ENCODE measurements at places on chromosomes 1 and 21. TPM values are rescaled to one million over a fixed set of nuclear protein-coding genes. Genes with fewer than 3 reads are reported as not detected.

The PM20D1 gene
- 0.30 TPM for total RNA-seq

The KRTAP10-7 gene
- total RNA-seq: not detected

The CD58 gene
- 39.5 TPM for total RNA-seq

The KCNK2 gene
- total RNA-seq: not detected

The GBP4 gene
- total RNA-seq: 41.0 TPM

The VSIG8 gene
- total RNA-seq: 0.35 TPM

The ACTN2 gene
- total RNA-seq: 1.9 TPM

The ZNF695 gene
- not detected for total RNA-seq

The CDK18 gene
- total RNA-seq: 36.6 TPM

The GPR161 gene
- 9.6 TPM for total RNA-seq

DNA sequence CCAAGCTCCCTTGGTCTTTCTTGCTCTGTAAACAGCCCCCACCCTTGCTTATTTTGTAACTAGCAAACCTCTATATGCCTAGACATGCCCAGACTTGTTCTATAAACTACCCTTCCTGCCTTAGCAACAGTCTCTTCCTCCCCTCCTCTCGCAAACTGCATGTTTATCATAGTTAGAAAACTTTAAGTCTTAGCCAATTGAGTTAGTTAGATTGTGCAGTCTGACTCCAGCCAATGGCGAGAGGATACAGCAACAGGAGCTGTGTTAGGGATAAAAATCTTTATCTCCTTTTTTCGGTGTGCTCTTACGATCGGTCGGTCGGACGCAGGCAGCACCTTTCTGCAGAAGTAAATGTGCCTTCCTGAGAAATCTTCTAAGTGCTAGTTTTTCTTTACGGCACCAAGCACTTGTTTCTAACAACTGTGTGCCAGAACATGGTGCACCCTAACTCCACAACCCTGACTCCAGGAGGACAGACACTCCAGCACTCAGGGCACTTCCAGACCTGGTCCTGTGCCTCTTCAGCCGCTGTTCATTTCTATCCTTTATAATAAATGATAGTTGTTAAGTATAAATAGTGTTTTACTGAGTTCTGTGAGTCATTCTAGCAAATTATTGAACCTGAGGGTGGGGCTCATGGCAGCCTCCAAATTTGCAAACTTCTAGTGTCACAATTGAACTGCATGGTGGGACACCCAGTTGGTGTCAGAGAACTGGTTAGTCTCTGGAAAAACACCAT is 25.7 kb upstream of the GNG4 start:
- no peak for DNase-seq

GRCh38 chr21:39632796-39633442 is 20.2 kb downstream of the B3GALT5 start:
- no peak for DNase-seq

DNA sequence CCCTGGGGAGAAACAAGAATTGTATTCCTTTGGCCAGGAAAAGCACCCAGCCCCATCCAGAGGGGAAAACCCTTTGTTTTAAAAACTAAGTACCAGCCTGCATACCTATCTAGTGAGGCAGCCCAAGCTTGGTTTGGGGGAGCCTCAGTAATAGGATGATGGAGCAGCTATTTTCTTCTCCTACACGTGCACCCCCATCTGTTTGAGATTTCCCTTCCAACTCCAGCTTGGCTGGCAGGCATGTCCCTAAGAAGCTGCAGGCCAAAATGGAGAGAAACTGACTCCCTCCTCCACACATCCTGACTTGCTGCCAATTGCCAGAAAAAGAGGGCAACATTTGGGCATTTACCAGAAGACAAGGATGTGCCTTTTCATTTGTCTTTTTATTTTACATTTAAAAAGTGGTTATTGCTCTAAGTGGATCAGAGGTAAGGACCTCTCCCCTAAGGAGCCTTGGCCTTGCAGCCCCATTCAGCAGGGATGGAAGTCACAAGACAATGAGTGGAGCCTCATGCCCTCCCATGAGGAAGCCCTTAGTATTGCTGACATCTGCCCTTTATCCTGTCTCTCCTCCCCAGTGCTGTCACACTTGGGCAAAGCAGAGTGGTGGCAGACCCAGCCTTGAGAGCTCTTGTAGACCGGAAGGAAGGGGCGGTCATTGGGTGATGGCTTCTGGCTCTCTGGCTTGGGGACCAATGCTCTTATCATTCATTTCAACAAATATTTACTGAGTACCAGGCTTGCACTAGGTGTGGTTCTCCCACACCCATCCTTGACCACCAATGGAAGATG is 8.6 kb downstream of the FNDC5 start:
- DNase-seq: no peak

- no peak for DNase-seq
Measured at GRCh38 chr1:190619724-190620123, 142.1 kb upstream of the BRINP3 start.

GRCh38 chr1:239922778-239923522 is 168.7 kb upstream of the FMN2 start:
- no peak for DNase-seq

DNA sequence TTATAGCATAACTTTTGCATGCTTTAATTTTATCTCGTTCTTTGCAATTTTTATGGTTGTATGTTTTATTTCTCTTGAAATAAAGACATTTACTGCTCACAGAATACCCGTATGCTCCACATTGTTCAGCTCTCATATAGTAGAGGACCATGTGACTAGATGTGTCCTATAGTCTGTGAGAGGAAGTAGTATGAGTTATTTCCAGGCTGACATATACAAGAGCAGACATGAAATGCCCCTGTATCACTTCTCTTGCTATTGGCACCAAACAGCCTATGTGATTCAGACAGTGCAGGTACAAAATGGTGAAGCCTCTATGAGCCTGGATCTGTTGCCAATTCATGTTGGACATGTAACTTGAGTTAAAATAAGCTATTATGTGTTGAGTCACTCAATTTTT is 5.8 kb upstream of the FCRL5 start:
- no peak for DNase-seq

- DNase-seq: no peak
Measured at GRCh38 chr1:23720256-23720995, 22.8 kb upstream of the ELOA start.

DNA sequence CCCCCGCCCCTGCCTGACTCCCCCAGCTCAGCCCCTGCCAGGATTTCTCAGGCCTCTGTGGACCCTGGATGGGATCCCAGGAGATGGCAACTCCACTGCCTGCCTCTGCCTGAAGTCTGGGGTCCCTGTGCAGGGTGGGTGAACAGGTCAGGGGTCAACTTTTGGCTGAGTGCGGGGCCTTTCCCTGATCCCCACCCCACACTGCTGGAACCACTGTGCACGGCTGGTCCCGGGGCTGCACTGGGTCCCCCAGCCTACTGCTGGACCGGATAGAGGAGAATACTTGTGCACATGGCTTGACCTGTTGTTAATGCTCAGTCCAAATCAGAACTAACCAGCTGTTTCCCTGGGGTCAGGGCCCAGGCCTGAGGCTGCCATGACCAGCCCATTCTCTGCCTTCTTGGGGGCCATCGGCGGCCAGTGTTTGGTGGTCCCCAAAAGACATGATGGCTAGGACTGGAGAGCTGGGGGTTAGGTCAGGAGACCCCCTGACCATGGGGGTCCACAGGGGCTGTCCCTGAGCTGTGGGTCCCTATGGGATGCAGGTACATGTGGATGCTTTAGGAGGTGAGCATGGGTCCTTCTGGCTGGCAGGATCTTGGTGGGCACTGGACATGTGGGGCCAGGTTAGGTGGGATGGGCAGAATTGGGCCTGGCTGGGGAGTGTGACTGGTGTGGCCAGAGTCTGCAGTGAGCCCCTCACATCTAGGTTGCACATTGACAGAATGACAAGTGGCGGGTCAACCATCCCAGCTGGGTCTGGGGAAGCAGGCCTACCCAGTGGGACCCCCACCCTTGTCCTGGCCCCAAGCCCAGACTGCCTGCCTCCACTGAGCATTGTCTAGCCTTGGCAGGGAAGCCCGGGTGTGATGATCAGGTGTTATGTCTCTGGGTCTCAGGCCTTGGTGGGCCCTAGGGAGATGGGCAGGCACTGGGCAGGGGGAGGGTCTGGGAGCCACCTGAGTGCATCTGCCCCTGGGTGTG is 19.0 kb upstream of the ZNF678 start:
- DNase-seq: no peak

- no peak for DNase-seq
Measured at GRCh38 chr1:203557390-203557789, 63.4 kb downstream of the OPTC start.

DNA sequence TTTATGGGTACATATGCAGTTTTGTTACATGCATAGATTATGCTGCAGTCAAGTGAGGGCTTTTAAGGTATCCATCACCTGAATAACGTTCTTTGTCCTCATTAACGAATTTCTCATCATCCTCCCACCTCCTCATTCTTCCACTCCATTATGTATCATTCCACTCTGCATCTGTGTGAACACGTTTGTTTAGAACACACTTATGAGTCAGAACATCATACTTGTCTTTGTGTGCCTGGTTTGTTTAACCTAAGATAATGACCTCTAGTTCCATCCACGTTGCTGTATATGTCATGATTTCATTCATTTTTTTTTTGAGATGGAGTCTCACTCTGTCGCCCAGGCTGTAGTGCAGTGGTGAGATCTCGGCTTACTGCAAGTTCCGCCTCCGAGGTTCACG is 6.7 kb upstream of the MPC2 start:
- DNase-seq: no peak

DNA sequence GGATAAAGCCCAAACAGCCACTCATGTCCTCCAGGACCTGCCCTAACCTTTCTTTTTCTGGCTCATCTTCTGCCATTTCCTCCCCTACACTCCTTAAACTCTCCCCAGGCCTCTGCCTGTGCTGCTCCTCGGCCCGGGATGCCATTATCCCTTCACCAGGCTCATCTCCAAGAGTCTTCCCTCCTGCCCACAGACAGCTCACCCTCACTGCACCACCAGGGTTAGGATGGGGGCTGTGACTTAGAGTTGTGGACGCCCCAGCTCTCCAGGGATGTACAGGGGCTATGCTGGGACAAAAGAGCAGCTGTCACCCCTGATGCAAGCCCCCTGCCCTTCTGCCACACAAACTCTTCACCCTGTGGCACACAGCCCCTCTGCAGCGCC is 32.0 kb downstream of the TTC39A start:
- no peak for DNase-seq

- no peak for DNase-seq
Measured at GRCh38 chr1:217674028-217674729, 43.0 kb downstream of the SPATA17 start.

- no peak for DNase-seq
Measured at GRCh38 chr1:60636946-60637345, 445.4 kb upstream of the NFIA start.

DNA sequence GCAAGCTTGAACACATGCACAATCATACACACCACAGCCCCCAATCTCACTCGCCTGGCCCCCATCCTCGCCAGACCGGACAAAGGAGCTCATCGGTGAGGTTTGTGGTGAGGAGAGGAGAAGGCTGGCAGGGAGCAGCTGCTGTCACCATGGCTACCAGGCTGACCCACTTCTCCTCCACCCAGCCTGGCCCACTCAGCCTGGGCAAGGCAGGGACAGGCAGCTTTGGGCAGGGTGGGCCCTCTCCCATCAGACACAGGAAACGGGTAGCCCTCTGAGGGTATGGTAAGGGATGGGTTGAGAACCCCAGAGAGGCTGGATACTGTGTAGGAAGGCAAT is 15.9 kb downstream of the RIMS3 start:
- no peak for DNase-seq

DNA sequence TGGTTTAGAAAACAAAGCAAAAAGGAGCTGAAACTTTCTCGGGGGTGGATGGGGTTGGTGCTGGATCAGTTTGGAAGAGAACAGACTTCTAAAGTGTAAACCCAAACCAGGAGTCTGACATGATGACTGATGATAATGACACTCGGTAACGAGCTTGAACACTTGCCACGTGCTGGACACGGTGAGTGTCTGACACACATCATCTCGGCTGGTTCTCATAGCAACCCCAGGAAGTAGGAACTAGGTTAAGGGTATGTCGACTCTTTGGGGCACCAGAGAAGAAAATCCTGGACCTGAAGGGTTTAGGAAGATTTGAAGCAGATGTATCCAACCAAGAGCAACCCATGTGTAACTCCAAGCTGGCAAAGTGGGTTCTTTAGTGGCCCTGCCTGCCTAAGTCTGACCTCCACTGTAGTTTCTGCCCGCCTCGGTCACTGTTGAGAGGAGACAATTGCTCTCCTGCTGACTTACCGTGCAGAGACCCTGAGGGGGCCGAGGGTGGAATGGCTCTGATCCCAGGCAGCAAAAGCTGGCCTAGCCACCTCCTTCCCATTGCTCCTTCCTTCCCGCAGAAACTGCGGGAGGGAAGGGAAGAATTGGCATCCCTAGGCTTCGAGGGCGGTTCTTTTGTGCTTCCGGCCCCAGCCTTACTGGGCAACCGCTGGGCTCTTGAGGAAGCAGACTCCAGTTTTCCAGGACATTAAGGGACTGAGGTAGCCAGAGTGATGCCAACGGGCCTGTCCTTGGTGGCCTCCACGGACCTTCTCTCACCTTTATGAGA is 156.0 kb downstream of the TOMM20 start:
- no peak for DNase-seq

DNA sequence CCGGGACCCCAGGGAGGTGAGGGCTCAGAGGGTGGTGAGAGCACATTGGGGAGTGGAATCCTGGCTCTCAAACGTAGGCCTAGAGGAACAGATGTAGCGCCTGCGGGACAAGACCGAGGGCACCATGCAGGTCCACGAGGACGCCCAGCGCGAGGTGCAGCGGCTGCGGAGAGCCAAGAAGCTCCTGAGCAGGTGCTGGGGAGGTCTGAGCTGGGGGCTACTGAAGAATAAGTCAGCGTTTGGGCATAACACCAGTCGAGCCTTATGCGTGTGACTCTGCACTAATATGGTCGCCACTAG is 2.6 kb upstream of the NBPF3 start:
- no peak for DNase-seq

DNA sequence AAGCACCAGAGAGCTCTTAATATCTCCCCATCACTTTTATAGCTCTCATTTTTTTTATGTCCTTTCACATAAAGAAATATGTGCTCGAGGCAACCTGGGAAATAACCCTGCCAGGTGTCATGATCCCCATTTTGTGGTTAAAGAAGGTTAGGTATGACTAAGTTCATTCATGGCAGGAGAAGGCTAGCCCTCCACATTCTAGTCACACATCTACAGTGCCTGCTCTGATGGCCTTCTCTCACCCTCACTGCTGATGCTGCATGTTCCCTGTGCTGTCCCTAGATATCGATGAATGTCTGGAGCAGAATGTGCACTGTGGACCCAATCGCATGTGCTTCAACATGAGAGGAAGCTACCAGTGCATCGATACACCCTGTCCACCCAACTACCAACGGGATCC is 187.5 kb downstream of the TPR start:
- DNase-seq: no peak

Measured in lower lobe of right lung (tissue), 2 donors.